ENCODE measurements at places on chromosomes 3 and 15.
A peak's percentile ranks its signal among the peaks of the same experiment; 100 is the strongest.

DNA sequence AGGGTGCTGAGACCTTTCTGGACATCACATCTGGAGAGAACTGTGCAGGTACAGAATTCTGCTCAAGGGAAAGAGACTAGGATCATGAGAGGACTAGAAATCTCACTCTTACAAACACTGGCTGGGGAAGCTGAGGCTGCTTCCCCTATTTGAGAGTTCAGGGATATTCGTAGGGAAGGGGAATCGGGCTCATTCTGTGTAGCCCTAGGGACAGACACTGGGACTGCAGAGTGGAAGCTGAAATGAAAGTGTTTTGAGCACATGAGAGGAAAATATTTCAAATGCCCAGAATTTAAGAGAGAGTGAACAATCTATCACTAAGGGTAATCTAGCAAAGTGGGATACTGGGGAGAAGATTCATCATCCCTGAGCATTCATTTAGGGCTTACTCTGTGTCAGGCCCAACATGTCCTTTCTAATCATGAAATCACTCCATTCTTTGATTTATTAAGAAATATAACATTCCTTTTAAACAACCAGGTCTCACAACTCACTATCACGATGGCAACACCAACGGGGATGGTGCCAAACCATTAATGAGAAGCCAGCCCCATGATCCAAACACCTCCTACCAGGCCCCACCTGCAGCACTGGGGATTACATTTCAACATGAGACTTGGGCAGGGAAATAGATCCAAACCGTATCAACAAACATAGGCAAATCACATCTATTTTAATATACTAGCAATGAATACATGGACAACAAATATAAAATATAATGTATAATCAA is 63.0 kb downstream of the CPN2 start:
- no peak for DNase-seq

DNA sequence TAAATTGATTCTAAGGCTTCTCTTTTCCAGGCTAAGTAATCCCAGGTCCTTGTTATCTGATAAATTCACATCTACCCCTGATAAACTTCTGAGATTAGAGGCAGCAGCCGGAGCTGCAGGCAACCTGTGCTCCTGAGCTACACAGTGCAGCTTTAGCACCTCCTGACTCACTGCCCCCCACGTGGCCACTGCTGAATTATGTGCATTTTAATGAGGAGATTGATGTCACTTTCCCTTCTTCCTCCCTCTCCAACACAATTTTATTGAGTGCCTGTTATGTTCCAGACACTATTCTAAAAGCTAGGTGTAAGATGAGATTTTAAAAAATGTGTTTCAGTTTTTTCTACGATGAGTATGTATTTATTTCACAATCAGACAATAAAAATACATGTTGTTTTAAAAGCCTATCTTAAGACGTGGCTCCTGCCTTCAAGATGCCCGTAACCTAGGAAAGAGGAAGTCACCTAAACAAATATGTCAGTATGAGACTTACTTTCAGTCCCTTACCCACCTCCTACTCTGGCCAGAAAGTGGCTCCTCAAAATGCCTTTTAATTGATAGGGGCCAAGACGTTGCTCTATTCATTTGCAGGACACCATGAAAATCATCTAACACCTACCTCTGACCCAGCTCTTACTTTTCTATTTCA is 161.5 kb upstream of the PFN2 start:
- no peak for DNase-seq

GRCh38 chr3:124562769-124563168 is 167.5 kb upstream of the UMPS start:
- no peak for DNase-seq

DNA sequence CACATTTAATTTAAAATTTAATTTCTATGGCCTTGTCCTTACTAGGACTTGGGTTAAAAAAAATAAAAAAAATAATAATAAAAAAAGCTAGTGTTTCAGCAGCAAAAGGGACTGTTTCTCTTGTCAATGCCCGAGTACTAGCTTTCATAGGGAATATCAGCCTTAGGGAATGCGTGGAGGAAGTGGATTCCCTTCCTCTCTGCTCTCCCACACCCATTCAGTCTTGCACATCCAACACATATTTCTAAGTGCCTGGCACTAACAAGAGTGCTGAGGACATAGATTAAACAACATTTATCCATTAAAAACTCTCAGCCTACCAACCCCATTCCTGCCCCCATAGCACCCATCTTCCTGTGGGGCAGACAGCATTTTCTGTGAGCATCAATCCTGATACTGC is 6.2 kb downstream of the ZNF385D start:
- DNase-seq: no peak

DNA sequence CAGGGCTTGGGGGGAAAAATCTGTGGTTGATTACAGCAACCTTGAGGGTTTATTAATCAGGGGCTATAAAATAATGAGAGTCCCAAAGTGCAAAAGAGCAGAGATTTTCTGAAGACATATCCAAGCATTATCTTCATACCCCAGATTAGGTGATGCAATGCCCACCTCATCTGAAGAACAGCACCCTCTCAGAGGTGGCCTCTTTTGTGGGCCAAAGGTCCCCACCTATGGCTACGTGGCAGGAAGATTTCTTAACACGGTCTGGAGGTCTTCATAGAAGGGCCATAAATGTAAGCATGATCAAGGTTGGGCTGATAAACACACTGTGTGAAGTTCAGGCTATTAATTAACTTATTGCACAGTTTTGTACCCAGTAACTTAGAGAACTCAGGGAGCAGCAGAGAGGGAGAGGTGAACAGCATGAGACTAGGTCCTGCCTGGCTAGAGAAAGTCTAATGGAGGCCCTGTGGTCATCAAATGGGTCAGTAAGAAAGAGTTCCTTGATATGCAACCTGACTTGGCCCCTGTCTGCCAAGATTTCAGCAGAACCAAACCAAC is 29.6 kb upstream of the RBP2 start:
- no peak for DNase-seq

DNA sequence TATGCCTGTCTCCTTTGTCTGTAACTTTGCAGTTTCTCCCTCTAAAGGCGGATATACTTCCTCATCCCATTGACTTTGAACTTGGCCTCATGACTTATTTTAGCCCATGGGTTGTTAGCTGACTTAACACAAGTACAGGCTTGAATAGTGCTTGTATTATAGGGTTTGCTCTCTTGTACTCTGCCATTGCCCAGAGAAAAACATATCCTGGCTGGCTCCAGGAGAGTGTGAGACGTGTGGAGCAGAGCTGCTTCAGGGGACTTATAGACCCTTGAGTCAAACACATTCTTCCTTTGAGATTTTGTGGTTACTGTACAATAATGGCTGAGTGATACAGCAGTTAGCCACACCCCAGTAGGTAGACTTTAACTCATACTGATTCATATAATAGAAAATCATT is 124.0 kb downstream of the RAP2B start:
- no peak for DNase-seq

DNA sequence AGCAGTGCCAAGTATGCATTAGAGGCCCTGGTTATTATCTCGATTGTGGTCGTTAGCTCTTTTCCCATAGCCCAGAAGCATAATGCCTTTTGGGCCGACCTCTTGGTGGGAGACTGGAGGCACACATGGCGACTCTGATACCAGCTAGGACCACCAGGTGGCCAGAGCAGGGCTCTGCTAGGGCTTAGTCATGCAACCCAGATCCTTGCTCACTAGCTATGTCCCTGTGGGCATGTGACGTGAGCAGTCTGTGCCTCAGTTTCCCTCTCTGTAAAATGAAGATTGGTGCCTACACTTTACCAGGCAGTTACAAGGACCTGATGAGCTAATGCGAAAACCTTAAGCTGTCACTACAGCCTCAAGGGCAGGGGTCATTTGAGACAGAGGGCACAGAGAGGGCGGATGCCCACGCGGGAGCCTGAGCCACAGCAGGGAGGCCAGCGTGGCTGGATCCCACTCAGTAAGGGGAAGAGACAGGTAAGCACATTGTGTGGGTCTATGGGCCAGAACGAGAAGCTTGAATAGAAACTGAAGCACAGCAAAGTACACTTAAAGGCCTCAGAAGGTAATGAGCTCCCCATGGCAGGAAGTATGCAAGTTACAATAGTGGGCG is 8.8 kb downstream of the KLF15 start:
- no peak for DNase-seq

DNA sequence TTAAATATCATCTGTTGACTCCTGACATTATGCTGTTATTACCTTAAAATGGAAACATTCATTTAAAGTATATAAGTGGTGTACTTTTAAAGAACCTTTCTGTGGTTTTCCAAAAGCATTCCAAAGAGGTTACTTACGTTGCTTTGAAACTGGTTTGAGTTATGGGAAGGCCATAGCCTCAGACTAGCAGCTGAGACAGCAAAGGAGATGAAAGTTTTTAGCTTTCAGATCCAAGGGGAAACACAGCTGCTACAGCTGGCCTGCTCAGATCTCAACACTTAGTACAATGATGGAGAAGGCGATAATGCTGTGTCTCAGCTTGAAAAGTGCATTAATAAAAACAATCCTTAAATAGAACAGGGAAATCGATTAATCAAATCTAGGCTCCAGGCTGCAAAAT is 921.1 kb downstream of the ROBO1 start:
- no peak for DNase-seq

DNA sequence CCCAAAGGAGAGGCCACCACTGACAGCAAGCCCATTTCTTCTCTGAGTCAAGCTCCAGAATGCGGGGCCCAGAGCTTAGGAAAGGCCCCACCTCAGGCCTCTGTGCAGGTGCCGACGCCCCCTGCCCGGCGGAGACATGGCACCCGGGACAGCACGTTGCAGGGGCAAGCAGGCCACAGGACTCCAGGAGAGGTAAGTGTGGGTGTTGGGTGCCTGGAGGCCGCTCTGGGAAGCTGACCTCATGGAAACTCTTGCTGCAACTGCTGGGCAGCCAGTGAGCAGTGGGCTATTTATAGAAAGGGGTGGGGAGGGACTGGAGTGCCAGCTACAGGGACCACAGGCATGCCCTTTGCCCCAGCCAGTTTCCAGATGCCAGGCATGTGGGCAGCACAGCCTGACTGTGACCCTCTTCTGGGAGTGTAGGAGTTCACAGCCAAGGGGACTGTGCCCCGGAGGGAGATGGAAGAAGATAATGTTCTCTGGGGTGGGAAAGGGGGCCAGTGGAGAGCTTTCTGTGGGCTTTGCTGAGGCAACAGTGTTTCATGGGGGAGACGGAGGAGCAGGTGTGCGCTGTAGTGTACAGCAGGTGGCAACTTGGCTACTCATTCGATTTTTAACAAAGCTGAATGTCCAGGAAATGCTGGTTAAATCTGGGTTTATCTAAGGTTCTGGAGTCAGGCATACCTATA is 23.7 kb downstream of the ALPK3 start:
- DNase-seq: peak; percentile 80

DNA sequence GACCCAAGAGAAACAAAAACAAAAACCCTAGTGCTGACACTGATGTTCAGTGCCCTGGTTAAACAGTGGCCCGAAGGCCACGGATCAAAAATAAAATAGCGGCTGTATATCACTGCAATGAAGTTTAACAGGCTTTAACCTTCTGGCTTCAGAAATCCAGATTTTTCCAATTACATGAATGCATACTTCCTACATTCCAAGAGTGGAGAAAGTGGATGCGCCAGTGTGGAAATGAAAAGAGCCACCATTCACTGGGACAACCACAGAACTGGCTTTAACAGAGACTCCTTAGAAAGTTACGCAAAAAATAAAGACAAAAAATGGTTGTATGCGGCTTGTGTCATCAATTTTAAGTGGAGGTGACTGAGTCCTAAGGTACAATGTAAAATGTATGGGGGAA is 522.2 kb downstream of the FHIT start:
- DNase-seq: no peak

DNA sequence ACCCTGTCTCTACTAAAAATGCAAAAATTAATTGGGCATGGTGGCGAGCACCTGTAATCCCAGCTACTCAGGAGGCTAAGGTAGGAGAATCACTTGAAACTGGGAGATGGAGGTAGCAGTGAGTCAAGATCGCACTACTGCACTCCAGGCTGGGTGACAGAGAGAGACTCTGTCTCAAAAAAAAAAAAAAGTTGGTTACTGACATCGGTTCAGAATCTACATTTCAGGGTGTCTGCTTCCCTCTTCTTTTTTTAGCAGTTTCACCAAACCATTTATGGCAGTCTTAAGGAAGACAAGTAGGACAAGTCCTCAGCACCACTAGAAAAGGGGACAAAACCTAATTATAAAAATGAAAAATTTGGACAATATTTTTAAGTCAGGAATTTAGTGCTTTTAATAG is 3.3 kb upstream of the USP4 start:
- no peak for DNase-seq

DNA sequence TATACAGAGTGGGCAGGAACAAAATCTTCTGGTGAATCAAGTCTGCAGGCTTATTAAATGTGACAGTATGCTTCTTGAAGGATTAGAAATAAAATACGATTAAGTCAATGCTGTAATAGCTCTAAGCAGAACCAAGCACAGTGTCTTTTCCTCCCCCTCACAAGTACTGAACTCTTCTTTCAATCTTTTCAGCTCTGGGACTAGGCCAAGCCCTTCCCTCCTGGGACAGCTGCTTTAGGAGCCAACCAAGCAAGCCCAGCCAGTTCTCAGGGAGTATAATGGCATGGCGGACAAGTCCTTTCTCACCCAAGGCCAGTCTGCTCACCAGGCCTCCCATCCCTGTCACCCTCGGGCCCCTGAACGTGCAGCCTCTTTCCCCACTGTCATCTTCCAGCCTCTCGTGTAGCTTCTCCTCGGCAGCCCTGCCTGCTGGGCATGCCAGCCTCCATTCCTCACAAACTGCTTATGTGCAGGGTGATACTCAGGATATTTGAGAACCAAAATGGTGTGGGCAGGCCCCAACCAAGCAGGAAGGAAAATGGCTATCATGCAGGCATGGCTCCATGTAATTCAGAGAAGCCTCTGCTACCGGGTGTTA is 8.4 kb upstream of the PPP1R2 start:
- no peak for DNase-seq

DNA sequence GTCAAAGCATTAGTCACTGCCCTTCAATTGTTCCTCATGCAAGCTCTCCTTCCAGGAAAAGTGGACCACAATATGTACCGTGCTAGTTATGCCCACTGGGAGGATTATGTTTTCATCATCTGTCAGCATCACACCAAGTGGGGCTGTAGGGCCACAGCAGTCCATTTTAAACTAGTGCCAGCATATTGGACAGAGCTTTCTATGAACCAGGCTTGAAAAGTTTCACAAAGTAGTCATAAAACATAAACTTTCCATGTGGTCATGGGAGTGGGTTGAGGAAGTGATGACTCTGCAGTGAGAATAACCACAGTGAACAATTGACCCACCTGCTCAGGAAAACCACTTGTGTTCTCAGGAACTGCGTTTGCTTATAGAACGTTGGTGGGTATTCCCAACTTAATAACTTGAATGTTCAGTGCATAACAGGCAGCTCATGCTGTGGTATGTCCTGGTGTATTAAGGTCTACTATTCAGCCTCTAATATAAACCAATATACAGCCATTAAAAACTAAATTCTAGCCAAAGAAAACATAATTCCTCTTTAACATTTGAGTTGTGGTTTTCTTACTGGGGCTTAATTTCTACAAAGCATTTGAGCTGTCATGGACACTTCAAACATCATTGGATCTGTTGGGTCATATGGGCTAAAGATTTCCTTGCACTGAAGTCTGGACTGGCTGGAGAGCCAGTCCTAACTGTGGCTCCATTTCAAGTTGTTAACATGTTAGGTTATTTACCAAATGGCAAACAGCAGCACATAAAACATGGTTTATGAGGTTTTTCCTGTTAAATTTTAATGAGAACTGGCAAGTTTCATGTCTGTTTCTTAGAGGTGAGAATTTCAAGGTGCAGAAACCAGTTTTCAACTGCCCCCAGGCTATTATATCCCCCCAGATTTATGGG is 274.1 kb downstream of the OTOL1 start:
- no peak for DNase-seq

Measured in HuH-7.5 (cell line).